Pulmonary artery endothelial cell (primary cell): ENCODE measurements at places on chromosomes 2 and 18.
A peak's percentile ranks its signal among the peaks of the same experiment; 100 is the strongest.

- DNase-seq, result no peak
These were observed 54.2 kb downstream of the CERS6 start for GRCh38 chr2:168510125-168510756.

GRCh38 chr18:61348230-61348629 lies 15.0 kb downstream of the CDH20 start:
- DNase-seq, result no peak

- DNase-seq, result no peak
These were observed 8.6 kb upstream of the TMEM214 start for GRCh38 chr2:27024188-27024587.

GRCh38 chr2:16059393-16060016 lies 119.2 kb downstream of the MYCN start:
- no peak for DNase-seq

DNA sequence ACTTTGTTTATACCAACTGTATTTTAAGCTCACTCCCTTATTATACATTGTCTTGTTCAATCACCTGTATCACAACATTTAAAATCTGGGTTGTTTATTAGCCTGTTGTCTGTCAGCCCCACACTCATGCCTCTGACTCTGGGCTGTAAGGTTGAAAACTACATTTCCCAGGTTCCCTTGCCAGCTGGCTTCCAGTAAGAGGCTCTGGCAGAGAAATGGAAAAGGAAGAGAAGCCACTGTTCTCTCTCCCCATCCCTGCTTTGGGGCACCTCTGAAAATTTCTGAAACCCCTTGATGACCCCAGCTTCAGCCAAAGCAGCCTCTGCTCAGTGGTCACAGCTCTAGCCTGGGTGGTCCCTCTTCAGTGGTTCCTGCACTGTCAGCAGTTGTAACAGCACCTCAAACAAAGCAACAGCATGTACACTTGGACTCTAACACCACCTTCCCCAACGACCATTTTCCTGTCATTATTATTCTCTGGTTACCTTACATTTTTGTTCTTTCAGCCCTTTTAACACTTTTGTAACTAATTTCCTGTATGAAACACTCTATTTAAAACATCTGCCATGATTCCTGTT lies 108.9 kb upstream of the LGALSL start:
- no peak for DNase-seq

DNA sequence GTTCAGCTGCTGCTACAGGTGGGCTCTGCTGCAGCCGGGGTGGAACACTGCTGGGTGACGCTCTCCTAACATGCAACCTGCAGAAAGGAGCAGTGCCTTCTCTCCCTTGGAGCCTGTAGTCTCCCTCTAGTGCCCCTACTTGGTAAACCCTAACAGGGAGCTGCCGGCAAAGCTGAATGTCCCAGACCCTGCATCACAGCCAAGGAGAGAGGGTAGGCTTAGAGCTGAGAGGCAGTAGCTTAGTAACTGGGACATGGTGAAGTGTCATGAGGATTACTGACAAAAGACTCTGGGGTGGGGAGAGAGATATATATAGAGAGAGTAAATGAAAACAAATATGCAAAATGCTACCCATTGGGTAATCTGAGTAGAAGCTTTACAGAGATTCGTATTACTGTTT lies 9.9 kb downstream of the NCAPH start:
- no peak for DNase-seq

DNA sequence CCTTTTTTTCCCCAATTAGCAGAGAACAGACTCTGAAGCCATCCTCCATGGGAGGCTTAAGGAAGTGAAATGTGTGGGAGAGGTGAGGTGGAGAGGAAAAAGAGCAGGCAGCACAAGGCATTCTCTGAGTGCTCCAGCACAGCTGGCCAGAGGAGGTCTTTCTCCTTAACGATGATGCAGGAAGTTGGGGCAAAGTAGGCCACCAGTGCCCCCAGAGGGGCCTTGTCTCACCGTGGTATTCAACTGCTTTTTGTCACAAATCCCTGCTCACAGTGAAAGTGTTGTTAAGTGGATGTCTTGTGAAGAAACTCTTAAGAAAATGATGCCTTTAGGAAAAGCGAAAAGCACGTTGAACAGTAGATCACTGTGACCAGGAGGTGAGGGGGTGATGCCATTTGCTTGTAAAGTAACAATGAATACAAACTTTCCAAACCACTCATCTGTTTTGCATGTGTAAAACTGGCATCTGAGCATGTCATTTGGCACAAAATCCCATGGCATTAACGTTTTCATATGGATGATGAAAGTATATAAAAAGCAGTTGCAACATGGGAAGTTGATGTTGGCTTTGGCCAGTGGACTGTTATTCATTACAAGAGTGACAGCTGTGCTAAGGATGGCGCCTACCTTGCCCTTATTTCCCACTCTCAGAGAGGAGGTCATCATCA lies 49.2 kb upstream of the CDC42EP3 start:
- no peak for DNase-seq

- DNase-seq, result no peak
These were observed 52.4 kb upstream of the STAT1 start for GRCh38 chr2:191066197-191066918.

GRCh38 chr2:227881866-227882517 lies 10.6 kb downstream of the DAW1 start:
- no peak for DNase-seq

GRCh38 chr2:186562209-186562578 lies 27.7 kb upstream of the ITGAV start:
- DNase-seq, result no peak

GRCh38 chr18:23716516-23716915 lies 27.3 kb downstream of the LAMA3 start:
- no peak for DNase-seq

GRCh38 chr2:118852605-118853128 lies 5.2 kb upstream of the EN1 start:
- DNase-seq, result no peak

DNA sequence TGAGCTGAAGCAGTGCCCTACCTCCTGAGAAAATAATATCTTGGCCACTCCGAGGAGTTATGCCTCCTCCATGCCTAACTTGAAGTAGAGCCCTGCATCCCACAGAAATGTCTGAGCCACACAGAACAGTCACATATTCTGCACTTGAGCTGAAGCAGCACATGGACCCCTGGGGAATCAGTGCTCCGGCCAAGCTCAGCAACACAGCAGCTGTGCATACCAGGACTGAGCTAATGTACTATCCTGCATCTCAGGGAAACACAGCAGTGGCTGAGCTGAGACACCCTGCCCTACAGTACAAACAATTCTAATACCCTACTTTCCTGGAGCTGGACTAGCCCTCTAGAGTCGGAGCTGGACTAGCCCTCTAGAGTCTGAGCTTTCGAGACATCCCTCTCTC lies 166.9 kb downstream of the ZNF516 start:
- DNase-seq, result no peak

DNA sequence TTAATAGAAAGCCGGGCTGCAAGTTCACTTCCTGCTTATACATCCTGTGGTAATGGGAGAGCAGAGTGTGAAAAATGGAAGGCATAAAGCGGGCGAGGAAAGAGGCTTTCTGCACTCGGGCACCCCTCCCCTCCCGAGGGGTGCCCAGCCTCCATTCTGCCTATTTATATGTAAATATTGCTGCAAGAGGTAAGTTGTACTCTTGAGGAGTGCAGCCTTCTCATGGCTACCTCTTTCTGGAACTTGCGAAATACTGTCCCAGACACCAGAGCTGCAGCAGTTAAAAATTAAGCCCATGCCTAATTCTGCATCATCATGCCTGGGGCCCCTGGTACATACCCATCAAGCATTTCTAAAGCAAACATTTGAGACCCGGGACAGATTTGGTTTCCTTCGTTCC lies 156.0 kb downstream of the GBX2 start:
- DNase-seq, result no peak

- DNase-seq, result peak; percentile 15
These were observed 550.2 kb upstream of the SETBP1 start for GRCh38 chr18:44130376-44130942.

DNA sequence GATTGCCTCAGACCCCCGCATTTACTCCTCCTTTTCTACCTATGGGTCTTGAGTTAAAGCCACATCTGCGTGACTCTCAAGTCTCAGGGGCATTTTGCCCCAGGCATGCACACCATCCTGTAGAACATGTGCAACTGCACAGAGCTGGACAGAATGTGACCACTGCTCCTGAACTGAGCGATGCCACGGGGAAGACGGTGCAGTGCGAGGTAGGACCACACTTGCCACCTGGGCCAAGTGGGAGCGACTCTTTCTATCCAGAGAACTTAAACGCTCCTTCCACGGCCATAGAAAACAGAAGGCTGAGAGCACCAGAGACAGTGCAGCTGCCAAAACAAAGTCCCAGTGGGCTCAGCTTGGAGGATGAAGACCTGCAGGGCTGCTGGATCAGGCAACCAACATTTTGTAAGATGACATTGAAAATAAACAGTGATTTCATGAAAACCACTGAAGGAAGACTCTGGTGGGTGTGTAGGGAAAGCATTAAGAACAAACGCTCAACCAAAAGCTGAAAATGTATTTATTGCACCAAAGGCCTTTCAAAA lies 149.0 kb upstream of the HDAC4 start:
- DNase-seq, result no peak

DNA sequence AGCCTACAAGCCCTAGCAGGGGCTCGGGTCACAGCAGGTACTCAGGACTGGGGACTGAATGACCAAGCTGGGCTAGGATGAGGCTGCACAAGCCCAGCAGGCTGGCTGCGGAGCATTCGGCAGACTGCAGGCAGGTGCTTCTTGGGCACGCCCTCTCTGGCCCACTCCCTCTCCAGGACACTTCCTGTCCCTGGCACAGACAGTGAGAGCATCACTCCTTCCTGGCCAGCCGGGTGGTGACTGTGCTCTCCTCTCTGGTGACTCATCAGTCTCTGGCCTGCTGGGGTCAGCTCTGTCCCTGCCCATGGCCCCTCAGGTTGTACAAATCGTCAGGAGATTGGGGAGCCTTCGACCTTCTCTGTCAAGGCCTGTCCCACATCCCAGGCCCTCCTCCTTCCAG lies 22.5 kb downstream of the C1QL2 start:
- no peak for DNase-seq

GRCh38 chr2:69163109-69163508 lies 150.1 kb downstream of the ANTXR1 start:
- peak; percentile 84 for DNase-seq

DNA sequence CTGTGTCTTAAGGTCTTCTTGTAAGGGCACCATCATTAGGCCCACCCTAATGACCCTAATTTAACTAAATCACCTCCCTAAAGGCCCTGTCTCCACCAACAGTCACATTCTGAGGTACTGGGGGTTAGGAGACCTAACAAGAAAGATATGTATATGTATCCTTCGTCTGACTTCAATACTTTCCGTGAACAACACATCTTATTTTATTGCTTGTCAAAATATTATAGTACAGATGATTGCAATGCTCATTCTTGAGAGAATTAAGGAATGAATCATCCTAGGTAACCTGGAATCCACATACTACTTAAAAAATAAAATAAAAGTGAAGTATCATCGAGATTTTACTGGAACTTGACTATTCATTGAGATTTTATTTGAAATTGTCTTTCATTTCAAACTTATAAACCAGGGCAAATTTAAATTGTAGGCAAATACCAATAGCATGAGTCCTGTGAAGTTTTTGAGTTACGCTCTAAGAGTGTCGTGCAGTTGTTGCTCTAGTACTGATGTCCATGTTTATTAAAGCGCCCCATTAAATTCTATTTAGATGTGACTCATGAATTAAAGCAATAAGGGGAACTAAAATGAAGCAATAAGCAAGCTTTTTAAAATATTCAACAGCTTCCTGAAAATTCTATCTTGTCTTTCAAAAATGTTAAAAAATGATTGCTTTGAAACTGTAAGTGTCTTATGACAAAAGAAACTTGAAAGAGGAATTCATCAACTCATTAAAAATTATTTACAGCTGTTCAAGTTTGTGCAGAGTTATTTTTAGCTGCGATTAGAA lies 40.0 kb downstream of the CCDC102B start:
- DNase-seq, result no peak

DNA sequence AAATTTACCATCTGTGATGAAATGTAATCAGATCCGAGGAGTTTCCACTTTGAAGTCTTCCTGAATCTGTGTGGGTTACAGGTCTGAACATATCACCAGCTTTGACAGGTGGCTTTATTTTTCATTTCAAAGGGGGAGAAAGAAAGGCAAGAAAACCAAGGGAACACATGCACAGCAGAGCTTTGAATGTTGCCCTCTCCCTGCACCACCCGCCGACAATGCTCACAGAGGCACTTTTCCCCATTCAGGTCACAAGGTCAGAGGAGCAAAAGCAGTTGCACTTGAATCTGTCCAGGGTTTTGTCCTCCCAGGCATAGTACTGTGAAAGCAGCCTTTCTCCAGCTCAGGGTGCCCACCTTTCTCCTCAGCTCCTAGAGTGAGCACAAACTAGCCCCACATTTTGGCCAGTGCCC lies 130.2 kb downstream of the OSR1 start:
- DNase-seq, result no peak

GRCh38 chr2:19772981-19773380 lies 128.8 kb downstream of the TTC32 start:
- DNase-seq, result no peak

GRCh38 chr2:143451642-143452281 lies 322.5 kb downstream of the ARHGAP15 start:
- peak; percentile 26 for DNase-seq

GRCh38 chr2:176096986-176097819 lies 2.4 kb upstream of the HOXD12 start:
- DNase-seq, result peak; percentile 17

- DNase-seq, result no peak
These were observed 22.7 kb downstream of the AAK1 start for GRCh38 chr2:69620870-69621269.

GRCh38 chr2:193847991-193848390 lies 1653.3 kb upstream of the TMEFF2 start:
- DNase-seq, result no peak

DNA sequence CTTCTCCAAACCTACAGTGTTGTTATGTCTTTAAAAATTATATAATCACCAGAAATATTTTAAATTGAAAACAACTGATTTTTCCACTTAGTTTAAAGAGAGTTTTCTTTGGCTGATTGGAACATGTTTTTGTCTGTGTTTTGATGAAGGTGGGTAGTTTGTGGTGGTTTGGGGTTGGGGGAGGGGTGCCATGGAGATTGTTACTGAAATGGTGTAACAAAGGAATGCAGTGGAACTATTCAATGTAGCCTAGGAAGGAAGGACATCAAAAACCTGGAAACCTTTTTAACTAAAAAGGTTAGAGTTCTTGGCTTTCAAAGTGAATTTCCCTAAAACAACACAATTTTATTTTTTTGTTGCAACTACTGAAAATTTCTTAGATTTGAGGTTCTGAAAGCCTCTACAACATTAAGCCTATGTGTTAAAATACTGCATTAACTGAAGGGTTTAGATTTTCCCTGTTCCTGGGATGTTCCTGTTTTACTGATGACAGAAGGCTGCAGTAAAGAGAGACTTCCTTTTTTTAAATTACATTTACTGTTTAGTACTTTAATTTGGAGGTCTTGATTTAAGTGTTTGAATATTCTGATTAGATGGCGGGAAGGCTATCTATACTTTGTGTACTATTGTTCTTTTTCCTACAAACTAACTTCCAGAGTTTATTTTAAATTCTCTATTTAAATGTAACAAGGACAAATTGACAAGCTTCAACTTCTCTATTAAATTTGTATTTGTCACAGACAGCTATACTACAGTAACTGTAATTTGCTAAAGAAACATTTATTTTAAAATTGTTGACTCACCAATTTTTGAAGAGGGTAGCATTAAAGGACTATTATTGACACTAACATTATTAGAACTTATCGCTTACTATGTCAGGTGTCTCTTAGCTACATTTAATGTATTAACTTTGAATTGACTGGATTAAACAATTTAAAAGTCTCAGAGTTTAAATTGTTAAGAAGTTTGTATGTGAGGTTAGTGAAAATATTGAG lies 87.7 kb downstream of the LIMS1 start:
- no peak for DNase-seq

- DNase-seq, result peak; percentile 57
These were observed 129.5 kb upstream of the PELI1 start for GRCh38 chr2:64273524-64274398.

- DNase-seq, result no peak
These were observed 4.3 kb upstream of the TRPM8 start for GRCh38 chr2:233912691-233913423.
